Stimulated activated CD8-positive, alpha-beta memory T cell treated with anti-CD3 and anti-CD28 coated beads, Interleukin-4, amount 100 ng/mL, for 4 hours (primary cell): ENCODE measurements at places on chromosomes 7 and 10.
A peak's percentile ranks its signal among the peaks of the same experiment; 100 is the strongest.

GRCh38 chr10:71998840-71999194 is 34.6 kb downstream of the CHST3 start:
- no peak for DNase-seq

GRCh38 chr10:62050893-62051433 is 149.5 kb downstream of the ARID5B start:
- DNase-seq, result peak; percentile 51

- peak; percentile 27 for DNase-seq
Measured at GRCh38 chr7:39951226-39952194, 1.5 kb downstream of the CDK13 start.

DNA sequence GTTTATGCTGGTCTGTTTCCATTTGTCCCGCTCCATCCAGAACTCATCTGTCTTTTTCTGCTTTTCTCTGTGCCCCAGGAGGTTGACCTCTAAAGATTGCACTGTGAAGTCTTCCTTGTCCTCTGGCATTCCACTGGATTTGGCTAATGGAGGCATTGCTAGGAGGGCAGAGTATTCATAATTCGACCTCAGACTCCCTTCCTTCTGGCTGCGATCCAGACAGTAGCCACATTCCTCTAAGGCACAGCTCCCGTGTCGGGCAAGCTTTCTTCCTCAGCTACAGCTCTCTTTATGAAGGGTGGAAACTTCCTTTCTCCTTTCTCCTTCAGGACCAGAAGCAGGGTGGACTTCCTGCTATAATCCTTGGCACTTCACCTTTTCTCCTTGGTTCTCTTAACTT is 175.9 kb downstream of the BAMBI start:
- DNase-seq, result no peak

- DNase-seq, result no peak
Measured at GRCh38 chr10:79316671-79317431, 30.4 kb upstream of the PPIF start.

GRCh38 chr7:153130052-153130451 is 370.5 kb downstream of the ACTR3B start:
- DNase-seq, result no peak

DNA sequence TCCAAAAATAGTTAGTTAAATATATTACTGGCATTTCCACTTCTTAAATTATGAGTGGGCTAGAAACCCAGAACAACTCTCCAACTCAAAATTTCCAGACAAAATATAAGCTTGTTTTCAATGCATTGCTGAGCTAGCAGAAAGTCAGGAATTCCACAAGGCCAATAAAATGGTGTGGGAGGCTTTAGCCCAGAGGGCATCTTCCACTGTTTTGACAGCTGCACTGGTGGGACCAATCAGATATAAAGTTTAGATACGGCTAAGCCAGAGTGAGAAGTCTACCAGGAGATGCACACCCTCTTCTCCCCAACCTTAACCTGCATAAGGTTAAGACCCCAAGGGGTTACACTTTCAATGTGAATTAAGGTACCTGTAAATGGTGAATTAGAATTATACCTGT is 76.6 kb downstream of the AMPH start:
- DNase-seq, result no peak

GRCh38 chr10:3757250-3757637 is 27.8 kb downstream of the KLF6 start:
- DNase-seq, result no peak

GRCh38 chr10:44807451-44807850 is 103.7 kb upstream of the TMEM72 start:
- no peak for DNase-seq

GRCh38 chr7:42768045-42768444 is 143.8 kb downstream of the C7orf25 start:
- no peak for DNase-seq

- DNase-seq, result no peak
Measured at GRCh38 chr10:13890233-13891127, 303.7 kb downstream of the PRPF18 start.
